Stimulated activated CD8-positive, alpha-beta memory T cell treated with anti-CD3 and anti-CD28 coated beads, Interleukin-7, amount 100 ng/mL, for 4 hours (primary cell): ENCODE measurements at places on chromosomes 7 and 10.

GRCh38 chr10:86203162-86203905 lies 163.3 kb downstream of the GRID1 start:
- no peak for DNase-seq

- DNase-seq, result no peak
Measured at GRCh38 chr7:69283421-69283820, 314.9 kb upstream of the AUTS2 start.

DNA sequence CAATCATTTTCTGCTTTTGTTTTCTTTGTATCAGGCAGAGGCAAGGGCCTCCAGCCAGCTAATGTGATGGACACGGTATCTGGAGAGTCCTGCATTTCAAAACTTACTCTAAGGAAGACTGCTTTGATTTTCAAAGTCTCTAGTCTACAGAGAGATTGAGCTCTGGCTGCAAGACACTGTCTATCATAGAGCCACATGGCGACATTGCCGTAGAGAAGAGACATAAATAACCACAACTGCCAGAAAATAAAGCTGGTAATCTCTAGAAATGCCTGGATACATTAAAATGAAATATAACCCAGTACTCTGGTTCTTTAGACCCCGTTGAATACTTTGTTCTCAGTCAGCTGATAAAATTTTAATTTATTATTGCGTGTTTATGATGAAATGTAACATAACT lies 90.8 kb downstream of the OTUD1 start:
- DNase-seq, result no peak

- DNase-seq, result no peak
Measured at GRCh38 chr10:557792-558328, 131.6 kb downstream of the DIP2C start.

DNA sequence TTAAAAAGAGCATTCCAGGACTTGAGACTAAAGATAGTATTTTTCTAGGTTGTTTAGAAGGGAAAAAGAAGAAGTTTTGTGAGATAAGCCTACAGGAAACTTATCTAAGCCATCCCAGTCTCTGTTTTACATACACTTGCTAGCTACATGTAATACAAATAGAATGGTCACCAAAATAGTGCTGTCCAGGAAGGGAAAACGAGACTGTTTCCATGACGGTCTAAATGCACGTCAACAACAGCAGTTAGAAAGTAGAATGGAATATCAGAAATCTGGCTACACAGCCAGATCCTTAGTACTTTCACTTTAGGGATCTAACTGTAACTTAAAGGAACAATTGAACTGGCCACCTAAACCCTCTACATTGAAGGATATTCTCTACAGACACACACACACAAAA lies 117.6 kb downstream of the TSPAN12 start:
- DNase-seq, result no peak

DNA sequence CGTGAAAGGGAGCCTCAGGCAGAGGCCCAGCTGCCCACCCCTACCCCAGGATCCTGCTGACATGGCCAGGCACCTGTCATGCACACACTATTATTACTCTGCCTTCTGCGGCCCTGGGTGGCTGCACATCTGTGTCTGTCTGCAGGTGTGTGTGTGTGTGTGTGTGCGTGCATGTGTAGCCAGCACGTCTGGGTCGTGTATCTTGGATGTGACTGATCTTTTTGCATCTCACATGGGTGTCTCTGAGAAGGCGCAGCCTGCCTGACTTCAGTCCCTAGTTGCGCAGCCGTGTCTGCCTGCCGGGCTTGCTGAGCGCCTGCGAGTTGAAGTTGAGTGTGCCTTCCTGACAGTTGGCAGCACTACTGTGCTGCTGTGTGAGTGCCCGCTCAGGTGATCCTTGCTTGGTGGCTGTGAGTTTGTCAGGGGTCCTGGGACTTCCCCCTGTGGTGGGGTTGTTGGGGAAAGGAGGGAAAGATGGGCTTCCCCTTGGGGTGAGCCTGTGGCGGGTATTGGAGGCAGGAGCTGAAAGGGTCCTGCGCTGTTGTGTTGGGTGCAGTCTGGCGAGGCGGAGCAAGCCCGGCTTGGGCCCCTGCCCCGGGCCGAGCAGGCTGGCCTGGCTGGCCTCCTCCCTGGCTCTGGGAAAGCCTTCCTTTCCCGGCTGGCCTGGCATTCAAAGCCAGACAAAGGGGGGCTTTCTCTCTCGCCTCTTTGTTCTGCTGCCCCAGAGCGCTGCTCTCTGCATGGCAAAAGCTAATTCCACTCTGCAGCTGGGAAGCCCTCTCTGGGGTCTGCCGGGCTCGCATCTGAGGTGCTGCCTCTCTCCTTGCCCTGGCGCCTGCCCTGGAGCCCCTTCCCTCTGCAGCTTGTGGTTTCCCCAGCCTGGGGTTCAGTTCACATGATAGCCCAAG lies 4.9 kb downstream of the TRIM8 start:
- DNase-seq, result no peak

DNA sequence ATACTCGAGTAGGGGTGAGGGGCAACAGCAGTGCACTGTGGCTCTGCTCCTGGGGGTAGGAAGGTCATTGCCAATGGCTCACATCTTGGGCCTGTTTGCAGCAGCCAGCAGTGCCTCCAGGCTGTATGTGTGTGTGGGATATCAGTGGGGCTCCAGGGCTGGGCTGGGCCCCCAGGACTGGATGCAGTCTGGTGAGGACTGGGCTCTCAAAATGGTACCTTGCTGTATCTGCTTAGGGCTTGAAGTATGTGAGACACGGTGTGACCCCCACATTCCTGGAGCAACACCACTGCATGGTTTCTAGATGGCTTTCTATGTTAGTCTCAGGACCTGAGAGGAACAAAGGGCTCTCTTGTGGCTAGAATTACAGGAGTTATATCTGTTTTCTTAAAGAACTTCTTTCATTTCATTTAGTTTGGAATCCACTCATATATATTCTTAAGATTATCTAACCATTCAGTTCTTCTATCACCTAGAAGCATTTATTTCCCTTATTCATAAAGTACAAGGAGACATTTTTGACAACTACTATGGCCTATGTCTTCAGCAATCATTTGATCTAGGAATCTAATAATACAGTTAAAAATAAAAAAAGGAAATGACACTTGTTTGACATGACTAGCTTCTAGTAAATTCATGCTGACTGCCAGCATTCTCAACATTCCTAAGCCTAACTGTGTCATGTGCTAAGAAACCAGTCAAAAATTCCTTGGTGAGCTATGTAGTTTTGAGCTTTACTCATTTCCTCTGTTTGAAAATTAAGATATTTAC lies 443.2 kb upstream of the SEMA3A start:
- DNase-seq, result no peak

GRCh38 chr7:31640381-31640780 lies 46.6 kb upstream of the PPP1R17 start:
- no peak for DNase-seq

DNA sequence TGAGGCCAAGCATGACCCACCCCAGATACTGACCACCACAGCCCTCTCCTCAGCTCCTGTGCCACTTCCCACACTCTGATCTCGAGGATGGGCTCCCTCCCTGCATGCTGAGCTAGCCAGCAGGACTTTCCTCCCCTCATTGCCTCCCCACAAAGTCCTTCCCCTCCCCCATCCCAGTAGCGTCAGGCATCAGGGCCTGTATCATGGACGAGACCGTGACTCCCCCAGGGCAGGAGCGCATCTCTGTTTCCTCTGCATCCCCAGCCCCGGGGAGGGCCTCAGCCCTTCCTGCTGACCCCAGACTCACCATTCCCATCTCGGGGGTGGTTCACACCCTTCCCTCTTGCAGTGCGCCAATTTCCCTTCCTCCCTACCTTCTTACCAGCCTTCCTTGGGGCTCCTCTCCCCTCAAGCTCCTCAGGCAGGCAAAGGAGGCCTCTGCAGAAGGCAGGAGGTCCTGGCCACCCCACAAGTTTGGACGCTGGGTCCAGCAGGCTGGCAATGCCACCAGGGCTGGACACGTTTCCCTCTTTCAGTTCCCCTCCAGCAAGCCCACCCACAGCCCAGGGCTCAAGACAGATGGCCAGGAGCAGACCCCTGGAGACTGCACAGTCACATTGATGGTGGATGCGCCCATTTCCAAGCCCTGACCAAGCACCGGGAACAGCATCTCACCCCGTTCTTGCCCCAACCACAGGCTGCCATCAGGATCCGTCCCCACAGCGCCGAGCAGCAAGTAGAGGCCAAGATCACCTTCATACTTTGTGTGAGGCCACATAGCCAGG lies 36.5 kb downstream of the GRID1 start:
- DNase-seq, result no peak

- no peak for DNase-seq
Measured at GRCh38 chr10:32446536-32447406, 831 bp downstream of the CCDC7 start.

GRCh38 chr7:100366411-100367250 lies 6.7 kb upstream of the PILRA start:
- DNase-seq, result no peak

DNA sequence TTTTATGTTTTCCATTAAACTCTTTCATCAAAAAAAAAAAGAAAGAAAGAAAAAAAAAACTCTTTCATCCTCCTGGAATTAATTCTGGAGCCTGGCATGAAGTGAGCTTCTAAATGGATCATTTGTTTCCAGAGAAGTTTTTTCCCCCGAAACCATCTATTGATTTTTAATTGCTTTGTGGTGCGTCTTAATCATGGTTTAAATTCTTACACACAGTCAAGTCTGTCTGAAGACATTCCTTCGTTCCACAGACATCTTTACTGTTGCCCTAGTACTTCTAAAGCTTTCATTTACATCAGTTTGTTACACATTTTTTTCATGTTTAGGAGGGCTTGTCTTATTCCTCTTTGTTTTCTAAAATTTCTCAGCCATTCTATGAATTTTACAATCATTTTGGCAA lies 493.4 kb upstream of the FOXK1 start:
- DNase-seq, result no peak

DNA sequence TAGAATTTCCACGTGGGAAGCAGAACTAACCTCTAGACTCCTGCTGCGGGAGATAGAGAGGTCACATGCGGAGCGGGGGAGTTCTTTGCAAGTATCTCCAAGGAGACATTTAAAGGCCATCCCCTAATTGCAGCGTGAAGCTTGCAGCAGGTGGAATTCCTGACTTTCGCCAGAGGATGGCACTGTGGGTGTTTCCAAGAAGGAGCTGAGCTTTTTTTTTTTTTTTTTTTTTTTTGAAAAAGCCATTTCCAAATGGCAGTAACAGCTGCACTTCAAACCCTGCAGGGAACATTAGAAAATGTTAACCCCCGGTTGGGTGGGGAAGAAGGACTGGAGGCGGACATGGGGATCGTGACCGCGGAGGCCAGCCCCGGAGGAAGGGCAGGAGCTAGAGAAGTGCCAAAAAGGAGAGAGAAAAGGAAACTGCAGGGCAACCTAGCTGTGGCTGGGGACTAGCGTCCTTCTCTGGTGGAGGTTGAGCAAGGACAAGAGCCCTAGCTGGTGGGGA lies 487.7 kb downstream of the TYW1 start:
- DNase-seq, result no peak

DNA sequence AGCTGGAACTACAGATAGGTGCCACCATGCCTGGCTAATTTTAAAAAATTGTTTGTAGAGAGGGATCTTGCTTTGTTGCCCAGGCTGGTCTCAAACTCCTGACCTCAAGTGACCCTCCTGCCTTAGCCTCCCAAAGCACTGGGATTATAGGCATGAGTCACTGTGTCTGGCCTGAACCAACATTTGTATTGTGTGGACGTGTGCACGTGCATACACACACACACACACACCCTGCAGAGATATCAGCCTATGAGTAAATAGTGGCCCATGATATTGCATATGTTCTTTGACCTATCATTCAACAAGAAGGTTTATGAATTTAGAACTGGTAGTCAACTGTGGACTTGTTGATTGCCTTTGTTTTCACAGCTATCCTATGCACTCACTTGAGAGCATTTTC lies 161.6 kb downstream of the BAMBI start:
- DNase-seq, result no peak

GRCh38 chr10:1358860-1359625 lies 302.9 kb downstream of the WDR37 start:
- DNase-seq, result no peak

DNA sequence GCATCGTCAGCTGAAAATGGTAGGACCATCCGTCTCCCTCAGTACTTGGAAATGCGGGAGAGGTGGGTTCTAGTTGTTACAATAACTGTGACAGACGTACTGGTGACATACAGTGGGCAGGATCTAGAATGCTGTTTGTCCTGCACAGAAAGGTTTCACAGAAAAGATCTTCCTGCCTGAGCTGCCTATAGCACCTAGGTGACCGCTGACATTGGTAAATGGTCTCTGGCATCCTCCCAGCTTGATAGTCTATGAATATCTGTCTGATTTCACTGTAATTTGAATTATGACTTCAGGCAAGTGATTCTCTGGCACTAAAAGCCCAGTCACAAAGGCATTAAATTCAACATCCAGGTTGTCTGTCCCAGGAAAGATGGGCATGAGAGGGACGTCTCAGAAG lies 38.2 kb upstream of the CCDC3 start:
- DNase-seq, result no peak

DNA sequence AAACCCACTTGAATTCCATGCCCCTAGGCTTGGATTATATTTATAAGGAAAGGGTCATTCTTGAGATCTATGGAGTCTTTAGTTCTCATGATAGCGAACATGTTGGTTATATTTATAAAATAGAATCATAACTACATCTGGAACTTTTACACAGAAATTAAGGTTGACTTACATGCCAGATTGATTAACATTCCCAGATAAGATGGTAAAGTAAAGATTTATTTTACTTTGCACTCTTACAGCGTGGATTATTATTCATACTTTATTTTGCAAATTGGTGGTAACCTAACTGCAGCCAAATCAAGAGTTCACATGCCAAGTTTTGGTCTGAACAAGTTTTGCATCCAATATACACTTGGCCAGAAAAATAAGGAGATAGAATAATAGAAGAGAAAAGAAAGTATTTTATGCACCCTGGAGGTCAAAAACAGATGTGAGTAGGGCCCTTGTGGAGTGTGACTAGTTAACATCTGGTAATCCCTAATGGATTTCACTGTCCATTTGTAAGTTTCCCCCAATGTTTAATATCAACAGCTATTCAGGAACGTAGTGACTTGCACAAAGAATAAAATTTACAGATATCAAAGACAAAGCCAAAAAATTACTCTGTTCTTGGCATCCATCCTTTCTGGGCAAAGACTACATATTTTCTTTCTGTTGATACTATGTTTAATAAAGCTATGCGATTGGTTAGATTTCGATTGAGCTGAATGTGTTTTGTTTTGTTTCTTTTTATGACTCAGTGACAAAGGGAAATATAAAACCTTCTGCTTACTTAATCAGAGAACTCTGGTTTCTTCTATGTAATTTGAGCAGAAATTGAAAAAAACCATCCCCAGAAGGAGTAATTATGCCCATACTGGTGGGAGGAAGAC lies 10.1 kb upstream of the TMEM26 start:
- DNase-seq, result no peak

DNA sequence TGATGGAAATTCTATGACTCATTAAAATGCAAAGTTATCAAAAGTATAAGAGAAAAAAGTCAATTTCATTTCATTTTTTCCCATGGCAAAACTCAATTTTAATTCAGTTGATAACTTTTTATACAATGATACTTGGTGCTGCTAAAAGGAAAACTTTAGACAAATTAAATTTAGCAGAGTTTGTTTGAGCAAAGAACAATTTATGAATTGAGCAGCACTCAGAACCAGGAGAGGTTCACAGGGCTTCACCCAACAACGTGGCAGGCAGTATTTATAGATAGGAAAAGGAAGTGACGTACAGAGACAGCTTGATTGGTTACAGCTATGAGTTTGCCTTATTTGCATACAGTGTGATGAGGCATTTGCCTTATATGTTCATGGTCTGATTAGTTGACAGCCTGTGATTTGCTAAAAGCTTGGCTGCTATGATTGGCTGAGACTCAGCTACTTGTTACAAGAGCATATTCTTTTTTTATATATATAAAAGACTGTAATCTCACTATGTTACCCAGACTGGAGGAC lies 157.2 kb upstream of the CELF2 start:
- DNase-seq, result no peak
